Omental fat pad (tissue), 4 donors: ENCODE measurements at places on chromosomes 1 and 21. TPM values are rescaled to one million over a fixed set of nuclear protein-coding genes. Genes with fewer than 3 reads are reported as not detected.

KAZN gene
- 30.6 TPM for total RNA-seq

C1QTNF12 gene
- total RNA-seq: not detected

PHGDH gene
- 22.6 TPM for total RNA-seq

KLHL12 gene
- 24.3 TPM for total RNA-seq

ACKR1 gene
- 72.3 TPM for total RNA-seq
